ENCODE measurements at places on chromosomes 3 and 15. TPM values are rescaled to one million over a fixed set of nuclear protein-coding genes. Genes with fewer than 3 reads are reported as not detected.
A peak's percentile ranks its signal among the peaks of the same experiment; 100 is the strongest.

GRCh38 chr3:116474032-116474780 is 28.9 kb upstream of the LSAMP start:
- DNase-seq = no peak

- DNase-seq = no peak
Measured at GRCh38 chr3:80754969-80755368, 987.2 kb upstream of the ROBO1 start.

DNA sequence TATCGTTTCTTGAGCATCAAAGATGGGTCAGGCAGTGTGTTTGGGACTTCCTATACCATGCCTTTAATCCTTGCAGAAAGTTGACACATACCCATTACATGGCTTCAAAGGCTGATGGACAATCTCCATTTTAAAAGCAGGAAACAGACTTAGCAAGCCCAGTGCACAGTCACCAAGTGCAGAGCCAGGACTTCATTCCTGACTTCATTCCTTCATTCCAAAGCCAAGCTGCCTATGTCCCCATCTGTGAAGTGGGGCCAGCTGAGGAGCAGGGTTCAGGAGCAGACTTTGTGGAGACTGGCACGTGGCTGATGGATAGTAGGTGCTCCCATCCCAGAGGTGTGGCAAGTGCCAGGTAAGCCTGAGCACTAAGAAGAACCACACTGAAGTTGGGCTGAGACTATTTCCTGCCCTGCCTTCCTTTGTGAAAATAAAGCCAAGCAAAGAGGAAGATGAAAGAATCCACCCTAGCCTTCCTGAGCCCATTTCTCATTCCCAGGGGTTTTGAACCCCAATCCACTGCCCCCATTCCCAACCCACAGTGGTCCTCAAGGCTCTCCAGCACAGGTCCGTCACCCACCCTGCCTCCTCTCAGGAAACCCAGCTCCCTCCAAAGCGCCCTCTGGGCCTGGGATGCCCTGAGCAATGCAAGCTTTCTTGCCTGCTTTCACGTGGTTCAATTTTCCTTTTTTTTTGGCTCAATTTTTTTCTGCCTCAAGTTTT is 1.8 kb downstream of the CX3CR1 start:
- no peak for DNase-seq

- no peak for DNase-seq
Measured at GRCh38 chr3:194986208-194987043, 284.5 kb downstream of the XXYLT1 start.

GRCh38 chr15:95580121-95580520 is 750.4 kb upstream of the NR2F2 start:
- DNase-seq = no peak

DNA sequence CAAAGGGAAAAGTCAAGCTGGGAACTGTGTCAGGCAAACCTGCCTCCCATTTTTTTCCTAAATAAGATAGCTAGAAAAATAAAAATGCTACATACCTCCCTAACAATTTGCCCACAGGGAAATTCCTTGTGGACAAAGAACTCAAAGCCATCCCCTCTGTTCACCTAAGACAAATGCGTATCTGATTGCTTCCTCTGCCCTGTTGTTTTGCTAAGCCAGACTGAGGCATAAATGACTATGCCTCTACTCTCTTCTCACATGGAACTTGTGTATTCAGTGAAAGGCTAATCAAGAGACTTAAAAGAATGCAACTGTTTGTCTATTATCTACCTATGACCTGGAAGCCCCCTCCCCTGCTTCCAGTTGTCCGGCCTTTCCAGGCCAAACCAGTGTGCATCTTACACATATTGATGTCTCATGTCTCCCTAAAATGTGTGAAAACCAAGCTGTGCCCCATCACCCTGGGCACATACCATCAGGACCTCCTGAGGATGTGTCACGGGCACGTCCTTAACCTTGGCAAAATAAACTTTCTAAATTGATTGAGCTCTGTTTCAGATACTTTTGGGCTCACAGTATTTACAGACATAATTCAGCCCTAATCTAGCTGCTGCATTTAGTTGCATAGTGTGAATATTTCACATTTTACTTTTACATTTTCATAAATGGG is 15.8 kb downstream of the CHD2 start:
- DNase-seq = no peak

DNA sequence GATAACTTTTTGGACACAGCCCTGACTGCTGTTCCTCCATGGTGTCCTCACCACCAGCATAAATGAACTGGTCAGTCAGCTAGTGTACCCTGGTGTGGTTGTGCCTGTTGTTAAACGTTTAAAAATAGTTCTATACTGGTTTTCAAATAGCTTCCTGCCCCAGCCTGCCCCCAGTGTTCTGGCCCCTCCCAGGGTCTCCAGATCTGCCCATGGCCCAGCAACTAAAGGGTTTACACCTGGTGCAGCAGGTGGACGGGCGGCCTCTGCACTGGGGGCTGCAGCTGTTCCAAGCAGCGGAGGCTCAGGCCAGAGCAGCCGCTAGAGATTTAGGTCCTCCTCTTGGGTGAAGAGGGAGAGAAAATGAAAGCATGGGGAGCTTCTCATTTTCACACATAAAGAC is 6.1 kb upstream of the NR2E3 start:
- DNase-seq = no peak

DNA sequence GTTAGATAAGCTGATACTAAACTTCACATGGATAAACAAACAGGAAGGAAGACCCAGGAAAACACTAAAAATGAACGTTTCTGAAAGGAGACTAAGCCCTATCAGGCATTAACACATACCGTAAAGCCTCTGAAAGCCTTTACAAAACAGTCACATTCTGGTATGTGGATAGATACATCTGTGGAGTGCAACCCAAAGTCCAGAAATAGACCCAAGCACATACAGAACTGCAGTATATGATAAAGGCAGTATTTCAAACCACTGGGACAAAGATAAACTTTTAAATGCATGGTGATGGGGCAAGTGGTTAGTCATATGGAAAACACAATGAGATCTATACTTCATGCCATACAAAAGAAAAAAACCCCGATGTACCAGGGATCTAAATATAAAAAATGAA is 26.0 kb downstream of the DCBLD2 start:
- DNase-seq = no peak

DNA sequence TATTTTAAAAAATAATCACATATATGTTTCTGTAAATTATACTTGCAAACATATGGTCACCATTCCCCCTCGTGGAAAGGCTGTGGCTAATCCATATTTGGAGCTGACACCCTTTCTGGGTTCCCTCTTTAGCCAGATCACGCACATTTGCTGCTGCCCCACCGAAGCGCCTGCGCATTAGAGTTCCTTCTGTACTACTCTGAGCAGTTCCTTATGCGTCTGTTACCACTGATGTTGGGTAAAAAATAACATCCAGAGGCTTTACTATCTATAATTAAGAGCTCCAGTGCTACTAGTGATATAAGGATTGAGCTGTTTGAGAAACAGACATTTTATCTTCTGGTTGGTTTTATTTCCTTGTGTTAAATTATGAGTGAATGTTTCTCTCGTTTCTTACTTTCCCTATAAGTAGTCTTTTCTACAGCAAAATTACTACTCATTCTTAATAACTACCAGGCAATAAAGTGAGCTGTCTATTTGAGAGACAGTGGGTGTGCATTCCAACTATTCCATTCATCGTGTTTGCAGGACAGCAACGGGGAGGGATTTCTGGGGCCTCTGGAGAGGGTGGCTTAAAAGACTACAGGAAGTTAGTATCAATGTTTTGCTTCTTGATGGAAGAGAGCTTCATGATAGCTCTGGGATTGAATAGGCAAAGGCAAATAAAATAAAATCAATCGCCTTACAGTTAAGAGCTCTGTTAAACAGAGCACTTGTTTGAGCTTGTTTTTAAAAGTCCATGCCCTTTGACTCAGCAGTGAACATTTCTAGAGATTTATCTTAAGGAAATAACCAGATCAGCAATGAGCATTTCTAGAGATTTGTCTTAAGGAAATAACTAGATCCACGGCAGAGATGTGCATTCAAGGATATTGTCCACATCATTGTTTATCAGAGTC is 245.2 kb downstream of the CD47 start:
- no peak for DNase-seq

GRCh38 chr3:58090351-58090750 is 82.1 kb downstream of the FLNB start:
- DNase-seq = no peak

DNA sequence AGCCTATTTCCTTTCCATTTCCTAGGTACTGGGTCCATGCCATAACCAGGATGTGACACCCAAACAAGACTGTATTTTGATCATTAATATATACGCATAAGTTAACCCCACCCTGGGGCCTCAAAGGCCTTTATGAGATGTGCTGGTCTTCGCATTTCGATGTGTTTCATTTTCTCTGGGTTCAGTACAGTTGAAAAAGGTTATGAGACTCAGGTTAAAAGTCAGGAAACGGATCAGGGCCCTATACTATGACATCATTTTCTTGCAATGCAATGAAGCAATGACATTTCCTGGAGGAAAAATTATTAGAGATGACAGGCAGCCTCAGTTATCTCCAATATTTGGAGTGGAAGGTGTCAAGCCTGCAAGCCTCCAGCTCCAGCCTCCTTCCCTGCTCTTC is 31.7 kb downstream of the TMEM212 start:
- no peak for DNase-seq

GRCh38 chr3:54065140-54065539 is 57.2 kb upstream of the CACNA2D3 start:
- no peak for DNase-seq

DNA sequence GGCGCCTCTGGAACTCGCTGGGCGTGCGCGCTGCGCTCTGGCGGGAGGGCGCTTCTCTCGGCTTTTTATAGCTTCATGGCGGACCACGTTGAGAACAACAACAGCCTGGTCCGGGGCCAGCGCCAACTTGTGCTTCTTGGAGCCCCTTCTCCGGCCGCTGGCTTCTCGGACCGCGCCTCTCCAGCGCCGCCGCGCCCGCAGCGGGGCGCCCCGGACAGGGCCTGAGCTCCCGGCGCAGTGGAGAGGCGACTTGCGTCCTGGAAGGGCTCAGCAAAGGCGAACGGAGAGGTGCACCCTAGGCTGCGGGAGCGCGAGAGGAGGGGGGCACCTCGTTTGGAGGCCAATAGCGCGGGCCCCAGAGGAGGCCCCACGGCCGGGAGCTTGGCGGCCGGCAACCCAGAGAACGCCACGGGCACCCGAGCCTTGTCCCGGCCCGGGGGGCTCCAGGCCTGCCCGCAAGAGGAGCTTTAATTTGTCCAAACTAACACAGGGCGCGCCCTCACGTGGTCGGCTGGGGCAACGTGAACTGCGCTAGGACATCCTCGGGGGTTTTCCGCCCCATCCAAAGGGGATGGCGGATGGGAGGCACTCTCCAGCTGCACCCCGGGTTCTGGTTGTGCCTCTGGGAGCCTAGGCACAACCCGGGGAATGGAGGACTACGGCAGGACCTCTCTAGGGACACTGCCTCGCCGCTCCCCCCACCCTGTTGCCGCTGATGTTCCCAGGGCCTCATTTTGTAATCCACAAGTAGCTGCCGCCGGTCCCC is 37.8 kb downstream of the HMCES start:
- peak; percentile 87 for DNase-seq

GRCh38 chr15:80584561-80584964 is 110.5 kb upstream of the ABHD17C start:
- DNase-seq = no peak

DNA sequence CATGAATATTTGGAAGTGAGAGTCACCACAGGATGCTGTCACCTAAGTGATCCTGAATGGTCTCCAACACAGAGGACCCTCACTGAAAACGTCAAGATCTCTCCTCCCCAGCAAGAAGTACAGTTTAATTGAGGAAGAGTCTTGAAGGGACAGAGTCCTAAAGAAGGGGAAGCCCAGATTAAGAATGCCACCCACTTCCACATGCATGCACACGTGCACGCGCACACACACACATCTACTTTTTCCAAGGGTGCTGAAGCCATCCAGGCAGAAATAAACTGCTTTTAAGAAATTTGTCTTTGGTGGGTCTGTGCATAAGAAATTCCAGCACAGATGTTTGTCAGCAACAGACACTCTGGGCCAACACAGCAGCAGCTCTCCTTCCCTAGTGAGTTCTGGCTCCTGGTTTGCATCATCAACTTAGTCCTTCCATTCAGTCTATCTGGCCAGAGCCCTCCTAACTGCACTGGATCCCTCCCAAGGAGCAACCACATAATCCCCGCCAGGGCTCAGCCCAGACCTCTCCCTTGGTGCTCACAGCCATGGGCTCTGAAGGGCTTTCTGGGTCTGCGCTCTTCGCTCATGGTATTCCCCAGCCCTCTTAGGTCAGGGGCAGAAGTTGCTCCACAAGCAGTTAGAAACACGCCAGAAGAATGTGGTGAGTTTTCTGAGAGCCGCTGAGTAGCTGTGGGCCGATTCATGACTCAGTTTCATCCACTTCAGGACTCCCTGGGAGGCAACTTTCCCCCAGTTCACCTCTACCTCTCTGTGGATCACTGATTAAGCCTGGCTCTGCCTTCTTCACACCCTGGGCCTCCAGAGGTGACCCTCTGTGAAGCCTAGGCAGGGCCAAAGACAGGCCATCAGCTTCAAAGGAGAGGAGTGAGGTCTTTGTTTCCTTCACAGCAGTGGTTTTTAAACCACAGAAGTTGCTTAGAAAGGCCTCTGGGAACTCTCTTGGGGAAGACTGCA is 132.6 kb upstream of the LIPC start:
- peak; percentile 44 for DNase-seq

DNA sequence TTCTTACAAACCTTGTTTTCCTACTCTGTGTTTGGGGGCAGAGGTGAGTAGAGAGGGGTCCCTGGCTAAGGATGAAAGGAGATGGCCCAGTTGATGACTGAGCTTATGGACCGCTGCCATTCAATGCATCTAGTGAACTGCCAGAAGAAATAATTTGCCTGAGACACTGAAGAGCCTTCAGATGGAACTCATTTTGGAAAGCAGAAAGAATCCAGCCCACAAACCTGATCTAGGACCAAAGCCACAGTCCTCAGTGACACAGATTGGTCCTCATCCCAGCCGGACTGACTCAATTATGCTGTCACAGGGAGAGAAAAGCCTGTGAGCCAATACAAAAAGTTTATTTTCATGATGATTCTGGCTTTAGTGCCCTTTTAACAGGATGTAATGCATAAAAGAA is 82.7 kb downstream of the CD47 start:
- DNase-seq = no peak

DNA sequence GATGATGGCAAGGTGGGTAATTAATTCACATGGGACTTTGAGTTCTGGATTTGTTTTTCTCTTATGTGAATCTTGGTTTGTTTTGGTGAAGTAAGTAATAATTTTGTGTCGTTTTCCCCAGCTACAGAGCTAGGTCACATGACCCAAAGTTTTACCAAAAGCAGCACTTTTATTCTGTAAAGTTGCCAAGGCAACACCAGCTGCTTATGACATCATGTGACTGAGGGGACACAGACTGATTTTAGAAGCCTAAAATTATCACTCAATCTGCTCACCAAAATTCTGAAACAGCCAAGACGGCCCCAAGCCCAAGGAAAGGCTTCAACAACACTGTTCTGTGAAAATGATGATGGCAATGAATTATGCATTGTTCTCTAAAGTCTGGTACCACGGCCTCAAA is 63.9 kb downstream of the MEX3B start:
- DNase-seq = no peak

DNA sequence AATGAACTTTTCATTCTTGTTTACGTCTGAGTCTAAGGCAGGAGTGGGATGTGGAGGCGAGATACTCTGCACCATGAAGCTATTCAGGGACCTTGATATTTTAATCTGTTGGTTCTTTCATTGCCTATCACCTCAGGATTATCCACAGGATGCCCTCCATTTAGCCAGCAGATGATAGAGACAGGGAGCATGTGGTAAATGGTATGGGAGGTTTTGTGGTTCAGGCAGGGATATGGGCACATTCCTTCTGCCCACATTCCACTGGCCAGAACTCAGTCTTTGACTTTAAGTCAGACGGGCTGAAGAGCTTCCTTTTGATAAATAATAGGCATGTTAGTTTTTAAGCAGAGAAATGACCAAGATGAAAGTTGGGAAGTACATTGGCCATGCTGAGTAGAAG is 548.0 kb upstream of the CCDC54 start:
- no peak for DNase-seq

AGBL1 gene
- 0.08 TPM for total RNA-seq

ZNF620 gene
- total RNA-seq = 2.5 TPM

ECE2 gene
- not detected for total RNA-seq

GOLGA6B gene
- not detected for total RNA-seq

All from heart left ventricle (tissue), 16 donors.